ENCODE measurements at places on chromosomes 6 and 20.

DNA sequence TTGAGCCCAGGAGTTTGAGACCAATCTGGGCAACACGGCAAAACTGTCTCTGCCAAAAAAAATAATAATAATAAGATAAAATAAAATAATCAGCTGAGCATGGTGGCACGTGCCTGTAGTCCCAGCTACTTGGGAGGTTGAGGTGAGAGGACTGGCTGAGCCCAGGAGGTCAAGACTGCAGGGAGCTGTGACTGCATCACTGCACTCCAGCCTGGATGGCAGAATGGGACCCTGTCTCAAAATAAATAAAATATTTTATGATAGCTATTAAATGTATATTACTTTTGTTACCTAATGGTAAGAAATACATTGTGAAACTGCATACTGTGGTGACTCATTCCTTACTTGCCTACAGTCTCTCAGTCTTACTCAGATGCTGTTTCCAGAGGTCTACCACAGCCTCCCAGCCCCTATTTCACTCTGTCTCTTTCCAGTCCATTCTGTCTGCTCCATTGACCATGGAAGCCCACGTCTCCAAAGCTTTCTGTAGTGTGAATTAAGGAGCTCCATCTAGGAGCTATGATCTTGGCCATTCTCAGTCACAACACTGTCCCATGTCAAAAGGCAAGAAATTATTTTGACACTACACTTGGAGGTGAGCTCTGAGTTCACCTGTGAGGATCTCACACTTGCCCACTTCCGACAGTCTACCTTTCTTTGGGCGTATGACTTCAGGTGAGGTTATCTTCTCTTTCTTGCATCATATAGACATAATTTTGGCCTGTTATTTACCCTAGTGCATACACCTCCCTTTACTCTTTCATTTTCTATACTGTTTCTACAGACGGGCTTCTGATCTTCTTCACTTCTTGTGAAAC, 22.4 kb upstream of the SNX9 start:
- DNase-seq, result no peak

DNA sequence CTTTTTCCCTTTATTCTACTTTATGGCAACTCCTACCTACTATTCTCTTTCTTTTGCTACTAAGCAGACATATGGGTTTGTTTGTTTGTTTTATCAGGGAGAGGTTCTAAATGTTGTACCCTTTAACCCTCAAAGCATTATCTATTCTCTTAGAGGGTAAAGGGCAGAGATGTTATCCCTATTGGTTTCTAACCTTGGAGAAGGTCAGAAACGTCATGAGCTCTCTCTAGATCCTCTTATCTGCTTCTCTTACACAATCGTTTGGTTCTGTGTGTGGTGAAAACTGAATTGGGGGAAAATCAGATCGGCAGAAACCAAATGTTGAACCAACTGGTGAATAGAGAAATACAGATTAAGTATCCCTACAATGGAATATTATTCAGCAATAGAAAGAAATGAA, 6.4 kb upstream of the MPC1 start:
- DNase-seq, result no peak

- DNase-seq, result no peak
Measured at GRCh38 chr6:57064809-57065208, 18.3 kb downstream of the KIAA1586 start.

DNA sequence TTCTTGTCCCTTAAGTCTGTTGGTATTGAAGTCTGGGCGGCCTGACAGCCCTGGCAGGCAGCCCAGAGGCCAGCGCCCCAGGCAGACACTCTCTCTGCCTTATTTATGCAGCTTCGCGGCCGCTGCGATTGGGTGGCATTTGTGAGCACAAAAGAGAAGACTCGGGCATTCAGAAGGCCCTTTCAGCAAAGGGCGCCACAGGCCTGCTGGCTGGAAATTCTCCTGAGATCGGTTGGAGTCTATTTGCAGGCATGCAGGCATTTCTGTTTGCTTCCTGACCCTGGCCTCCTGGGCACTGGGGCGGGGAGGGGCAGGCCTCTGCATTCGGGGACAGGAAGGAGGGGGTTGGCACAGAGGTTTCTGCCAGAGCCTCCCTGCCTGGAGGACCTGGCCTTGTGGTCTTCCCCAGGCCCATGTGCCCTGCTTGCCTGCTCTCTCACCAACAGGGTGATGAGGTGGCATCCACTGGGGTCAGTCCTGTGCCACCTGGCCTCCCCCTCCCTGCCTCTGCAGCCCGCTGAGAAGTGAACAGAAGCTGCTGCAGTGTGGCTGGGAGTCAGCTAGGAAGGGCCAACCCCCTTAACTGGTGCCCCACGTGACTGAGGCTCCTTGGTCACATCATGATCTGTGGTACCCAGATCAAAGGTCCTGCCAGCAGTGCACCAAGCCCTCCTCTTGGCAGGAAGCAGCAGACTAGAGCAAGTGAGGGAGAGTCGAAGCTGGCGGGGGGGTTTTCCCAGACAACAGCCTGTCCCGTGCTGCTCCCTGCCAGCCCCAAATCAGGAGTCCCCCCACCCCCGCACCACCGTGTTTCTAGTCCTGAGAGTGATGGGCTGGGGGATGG, 16.6 kb upstream of the CCDC167 start:
- no peak for DNase-seq

GRCh38 chr20:33209789-33210188, 7.4 kb upstream of the BPIFA3 start:
- peak; percentile 14 for DNase-seq

GRCh38 chr6:17172836-17173470, 71.1 kb downstream of the STMND1 start:
- DNase-seq, result no peak

- no peak for DNase-seq
Measured at GRCh38 chr6:64505312-64505711, 869.7 kb downstream of the PHF3 start.

GRCh38 chr6:162373192-162373591, 354.4 kb downstream of the PRKN start:
- no peak for DNase-seq

GRCh38 chr6:43019152-43019551, 2.3 kb upstream of the RRP36 start:
- no peak for DNase-seq

- no peak for DNase-seq
Measured at GRCh38 chr20:14450256-14450655, 112.8 kb upstream of the FLRT3 start.

- DNase-seq, result no peak
Measured at GRCh38 chr20:19718880-19719279, 39.2 kb upstream of the RIN2 start.

DNA sequence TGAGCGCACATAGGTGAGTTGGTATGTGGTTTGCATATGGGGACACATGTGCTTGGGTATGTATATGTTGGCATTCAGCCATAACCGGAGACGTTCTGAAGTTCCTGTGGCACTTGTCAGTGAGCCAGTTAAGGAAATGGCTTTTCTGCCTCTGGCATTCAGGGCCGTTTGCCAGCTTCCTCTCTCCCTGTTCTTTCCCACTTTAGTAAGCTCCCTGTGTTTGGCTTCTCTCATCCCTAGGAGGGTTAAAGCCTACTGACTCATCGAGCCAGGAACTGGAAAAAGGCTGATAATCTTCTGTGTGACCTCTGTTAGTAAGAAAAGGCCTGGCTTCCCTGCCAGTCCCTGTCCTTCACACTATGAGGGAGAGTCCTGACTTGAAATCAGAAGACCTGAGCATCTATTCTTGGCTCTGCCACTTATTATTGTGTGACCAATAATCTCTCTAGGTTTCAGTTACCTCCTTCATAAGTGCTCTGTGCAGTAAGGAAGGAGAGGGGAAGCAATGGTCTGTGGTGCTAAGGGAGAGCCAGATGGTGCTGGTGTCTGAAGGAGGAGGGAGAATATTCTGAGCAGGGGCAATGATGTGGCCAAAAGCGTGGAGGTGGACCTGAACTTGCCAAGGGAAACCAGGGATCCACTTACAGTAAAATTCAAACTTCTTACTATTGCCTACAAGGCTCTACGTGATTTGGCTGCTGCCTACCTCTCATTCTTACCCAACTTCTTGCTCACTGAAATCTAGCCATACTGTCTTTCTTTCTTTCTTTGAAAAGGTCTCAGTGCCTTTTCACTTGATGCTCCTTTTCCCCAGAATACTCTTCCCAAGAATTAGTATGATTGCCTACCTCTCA, 31.4 kb downstream of the ACSS2 start:
- DNase-seq, result no peak

DNA sequence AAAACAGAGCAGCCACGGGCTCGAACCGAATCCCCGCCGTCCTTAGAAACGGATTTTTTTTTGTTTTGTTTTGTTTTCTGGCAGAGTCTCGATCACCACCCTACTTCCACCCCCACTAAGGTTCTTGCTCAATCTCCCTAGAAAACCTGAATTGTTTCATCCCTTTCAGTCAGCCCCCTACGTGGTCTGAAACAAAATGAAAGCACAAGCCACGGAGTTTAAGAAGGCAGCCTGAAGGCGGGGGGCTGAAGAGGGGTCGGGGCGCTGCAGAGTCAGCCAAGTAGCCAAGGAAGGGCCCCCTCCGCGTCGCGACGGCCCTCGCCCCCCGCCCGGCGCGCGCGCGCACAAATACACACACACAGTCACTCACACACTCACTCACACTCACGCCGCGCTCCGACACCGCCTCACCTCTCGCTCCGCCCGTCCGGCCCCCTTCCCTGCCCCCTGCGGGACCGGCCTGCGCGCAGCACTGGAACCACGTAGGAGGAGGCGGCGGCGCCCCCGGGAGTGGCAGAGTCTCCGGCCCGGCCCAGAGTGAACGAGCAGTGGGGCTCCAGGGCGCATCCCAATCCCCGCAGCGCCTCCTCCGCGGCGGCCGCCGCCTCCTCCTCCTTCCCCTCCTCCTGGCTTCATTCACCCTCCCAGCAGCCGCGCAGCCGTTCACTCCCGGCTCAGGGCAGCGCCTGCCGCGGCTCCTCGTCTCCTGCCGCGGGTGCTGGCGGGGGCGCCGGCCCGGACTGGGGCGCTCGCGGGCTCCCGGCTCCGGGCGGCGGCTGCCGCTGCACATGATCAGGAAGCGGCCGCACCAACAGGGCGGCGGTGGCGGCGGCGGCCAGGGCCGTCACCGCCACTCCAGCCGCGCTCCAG, 1.4 kb downstream of the ATXN1 start:
- peak; percentile 84 for DNase-seq

DNA sequence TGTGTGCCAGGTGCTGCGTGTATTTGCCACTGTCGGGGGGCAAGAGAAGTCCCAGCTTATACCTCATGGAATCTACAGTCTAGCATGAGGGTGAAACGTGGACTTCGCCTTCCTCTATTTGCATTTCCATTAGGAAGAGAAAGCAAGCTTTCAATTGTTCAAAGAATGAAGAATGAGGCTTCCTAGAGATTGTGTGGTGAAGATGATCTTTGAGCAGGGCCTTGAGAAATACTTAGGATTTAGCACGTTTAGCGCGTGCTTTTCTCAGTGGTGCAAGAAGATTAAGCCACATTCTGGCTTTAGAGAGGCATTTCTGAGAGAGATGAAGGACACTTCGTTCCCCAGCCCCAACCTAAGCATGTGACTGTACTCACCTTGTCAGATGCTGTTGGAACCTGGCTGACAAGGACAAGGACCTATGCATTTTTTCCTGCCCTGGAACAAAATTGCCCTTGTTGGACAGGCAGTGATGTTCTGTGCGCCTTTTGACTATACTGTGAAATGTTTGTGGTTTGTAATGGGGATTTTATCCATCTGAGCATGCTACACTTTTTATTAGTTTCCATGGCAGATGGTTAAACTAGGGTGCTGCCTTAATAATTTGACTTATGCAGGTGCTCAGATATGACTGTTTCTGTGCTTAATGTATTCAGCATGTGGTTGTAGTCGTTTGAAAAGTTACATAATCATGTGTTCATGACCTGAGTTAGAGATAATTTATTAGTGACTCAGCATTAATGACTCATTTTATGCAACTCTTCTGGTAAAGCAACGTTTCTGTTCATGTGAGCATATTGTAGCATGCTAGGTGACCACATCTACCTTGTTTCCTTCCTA, 10.7 kb downstream of the TULP4 start:
- no peak for DNase-seq

DNA sequence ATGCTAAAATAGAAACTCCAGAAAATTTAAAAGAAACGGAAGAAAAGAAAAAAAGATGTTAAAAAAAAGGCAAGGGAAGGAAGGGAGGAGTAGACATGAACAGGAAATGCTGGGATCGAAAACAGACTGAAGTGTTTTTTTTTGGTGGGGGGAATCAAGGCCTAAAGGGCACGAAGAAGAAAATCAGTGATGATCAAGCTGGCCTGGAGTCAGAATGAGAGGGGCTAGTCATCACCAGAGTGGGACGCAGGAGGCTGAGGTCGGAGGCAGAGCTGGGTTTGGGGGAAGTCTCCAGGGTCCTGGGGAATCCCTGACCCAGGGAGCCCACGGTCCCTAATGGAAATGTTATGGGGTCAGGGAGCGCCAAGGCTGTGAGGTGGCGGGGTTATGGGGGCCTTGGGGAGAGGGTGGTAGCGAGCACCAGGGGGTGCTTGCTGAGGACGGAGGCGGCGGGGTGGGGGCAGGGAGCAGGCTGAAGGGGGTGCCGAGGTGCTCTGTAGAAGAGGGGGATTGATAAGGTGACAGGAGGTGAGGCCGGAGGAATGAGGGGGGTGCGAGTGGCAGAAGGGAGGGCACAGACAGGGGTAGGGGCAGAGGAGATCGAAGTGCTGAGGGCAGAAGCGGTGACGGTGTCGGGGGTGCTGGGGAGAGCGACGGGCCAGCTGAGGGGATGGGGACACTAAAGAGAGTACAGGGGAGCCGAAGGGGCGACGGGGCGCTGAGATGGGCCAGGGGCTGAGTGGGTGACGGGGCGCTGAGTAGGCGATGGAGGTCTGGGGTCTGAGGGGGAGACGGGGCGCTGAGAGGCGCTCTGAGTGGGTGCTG, 684 bp downstream of the ZNFX1 start:
- peak; percentile 14 for DNase-seq

DNA sequence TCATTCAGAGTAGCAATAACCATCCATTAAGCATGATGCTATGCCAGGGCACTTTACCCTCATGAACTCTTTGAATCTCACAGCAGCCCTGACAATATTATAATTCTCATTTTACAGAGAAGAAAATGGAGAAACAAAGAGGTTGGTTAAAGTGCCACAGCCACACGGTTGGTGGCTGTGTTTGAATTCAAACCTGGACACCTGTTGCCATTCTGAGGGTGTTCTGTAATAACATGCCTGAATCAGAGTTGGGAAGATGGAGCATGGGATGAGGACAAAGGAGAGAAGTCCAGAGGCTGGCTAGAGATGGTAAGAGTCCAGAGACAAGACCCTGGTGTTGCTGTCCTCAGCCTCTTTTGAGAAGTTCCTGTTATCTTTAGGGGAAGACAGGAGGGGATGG, 127.7 kb downstream of the DHX35 start:
- no peak for DNase-seq

GRCh38 chr6:33929575-33930288, 125.9 kb upstream of the MLN start:
- DNase-seq, result no peak

GRCh38 chr20:52867305-52867704, 104.9 kb upstream of the TSHZ2 start:
- no peak for DNase-seq
